ENCODE measurements at places on chromosomes 7 and 10.

DNA sequence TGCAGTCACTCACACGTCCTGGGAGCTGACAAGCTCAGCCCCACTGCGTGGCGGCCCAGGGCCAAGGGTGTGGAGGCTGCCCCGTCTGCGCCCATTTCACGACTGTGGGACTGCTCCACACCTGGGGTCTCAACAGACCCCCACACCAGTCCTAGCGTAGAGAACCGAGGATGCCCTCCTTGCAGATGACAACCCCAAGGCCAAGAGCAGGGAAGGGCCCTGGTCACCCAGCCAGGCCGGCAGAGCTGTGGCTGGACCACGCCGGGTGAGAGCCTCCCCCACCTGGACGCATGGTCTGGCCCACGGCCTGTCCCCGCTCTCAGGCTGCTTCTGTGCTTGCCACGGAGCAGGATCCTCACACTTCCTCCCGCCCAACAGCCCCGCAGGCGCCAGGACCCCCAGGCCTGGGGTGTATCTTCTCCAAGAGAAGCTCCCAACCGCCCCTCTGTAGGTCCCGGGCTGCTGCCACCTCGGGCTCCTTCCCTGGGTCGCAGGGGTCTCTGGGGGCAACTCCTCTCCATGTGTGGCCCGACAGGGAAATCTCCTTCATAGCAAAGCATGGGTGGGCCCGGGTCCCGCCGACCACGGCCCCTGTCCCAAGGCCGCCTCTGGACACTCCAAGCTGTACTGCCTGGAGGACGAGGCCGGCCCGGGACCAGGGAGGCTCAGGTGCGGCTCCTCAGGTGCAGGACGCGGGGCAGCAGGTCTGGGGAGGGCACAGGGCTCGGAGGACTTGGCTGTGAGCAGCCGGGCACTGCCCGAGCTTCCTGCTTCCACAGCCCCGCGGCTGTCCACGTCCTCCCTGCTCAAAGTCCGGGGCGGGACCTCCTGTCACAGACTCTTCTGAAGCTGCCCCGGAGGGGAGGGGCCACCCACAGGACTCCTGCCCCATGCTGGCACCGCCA, 88.8 kb downstream of the FOXL3 start:
- DNase-seq = no peak

DNA sequence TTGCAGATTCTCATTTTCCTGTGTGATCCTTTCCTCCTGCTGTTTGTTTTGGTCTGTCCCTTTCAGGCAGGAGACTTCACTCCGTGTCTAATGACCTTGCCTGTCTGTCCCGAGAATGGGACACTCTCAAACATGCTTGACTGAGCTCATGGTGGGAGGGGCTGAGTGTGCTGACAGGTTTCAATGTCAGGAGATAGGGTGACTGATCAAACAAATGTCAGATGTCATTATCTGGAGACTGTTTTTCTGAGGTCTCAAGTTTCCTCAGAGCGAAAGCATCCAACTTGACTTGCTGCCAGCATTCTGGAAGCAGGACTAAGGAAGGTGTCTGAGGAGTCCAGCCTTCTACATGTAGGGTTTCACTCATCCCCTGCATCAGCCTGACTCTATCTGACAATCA, 228.8 kb upstream of the KIAA1217 start:
- DNase-seq = peak; percentile 32

GRCh38 chr7:31794851-31795344, 107.9 kb downstream of the PPP1R17 start:
- DNase-seq = no peak

DNA sequence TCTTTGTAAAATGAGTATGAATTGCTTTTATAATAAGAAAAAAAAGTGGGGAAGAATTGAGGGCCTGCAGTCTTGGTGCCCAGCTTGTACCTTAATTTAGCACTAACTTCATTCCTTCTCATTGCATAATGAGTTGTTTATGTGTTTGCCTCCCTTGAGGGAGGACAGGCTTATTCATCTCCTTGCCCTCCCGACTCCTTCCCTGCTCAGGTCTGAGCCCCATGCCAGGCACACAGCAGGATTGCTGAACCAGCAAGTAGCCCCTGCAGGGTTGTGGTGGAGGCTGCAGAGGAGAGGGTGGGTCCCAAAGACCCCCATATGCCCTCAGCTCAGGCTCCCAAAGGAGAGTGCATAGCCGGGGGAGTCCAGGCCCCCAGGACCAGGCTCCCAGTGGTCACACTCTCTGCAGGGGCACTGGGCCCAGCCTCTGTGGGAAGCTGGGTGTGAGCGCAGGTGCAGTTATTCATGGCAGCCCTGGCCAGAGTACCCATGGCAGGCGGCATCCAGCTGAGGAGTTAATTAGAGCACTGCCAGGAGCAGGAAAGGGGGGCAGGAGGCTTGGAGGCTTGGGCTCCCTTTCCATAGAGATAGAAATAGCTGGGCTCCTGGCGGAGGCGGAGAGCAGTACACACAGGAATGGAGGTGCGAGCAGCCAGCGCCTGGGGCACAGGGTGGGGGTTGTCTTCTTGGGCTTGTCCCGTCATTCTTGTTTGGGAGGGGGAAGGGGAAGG, 28.2 kb upstream of the GOLGA7B start:
- no peak for DNase-seq

GRCh38 chr10:35540296-35541164, 64.6 kb upstream of the GJD4 start:
- DNase-seq = no peak

DNA sequence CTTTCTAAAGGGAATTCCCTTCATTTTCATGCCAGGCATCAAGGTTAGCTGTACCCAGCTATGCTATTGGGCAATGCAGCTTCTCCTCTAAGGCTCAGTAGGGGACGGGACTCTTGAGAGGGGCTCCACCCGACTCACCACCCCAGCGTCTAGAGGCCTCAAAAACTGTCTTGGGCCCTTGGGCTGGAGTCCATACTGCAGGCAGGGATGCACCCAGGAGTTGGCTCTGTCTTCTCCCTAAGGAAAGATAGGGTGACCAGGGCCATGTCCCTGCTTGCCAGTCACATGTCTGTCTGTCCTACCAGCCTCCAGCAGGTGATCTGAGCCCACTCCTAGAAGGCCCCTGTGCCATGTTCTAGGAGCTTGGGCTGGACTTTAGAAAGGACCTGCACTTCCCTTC, 1.2 kb downstream of the OPN4 start:
- no peak for DNase-seq

GRCh38 chr10:27687743-27688142, 57.9 kb downstream of the MKX start:
- no peak for DNase-seq

- DNase-seq = peak; percentile 49
These were observed 28.5 kb downstream of the RET start for GRCh38 chr10:43105102-43105955.

GRCh38 chr7:32228601-32229000, 158.4 kb upstream of the PDE1C start:
- DNase-seq = no peak

- no peak for DNase-seq
These were observed 49.7 kb downstream of the ADD3 start for GRCh38 chr10:110057456-110057855.

DNA sequence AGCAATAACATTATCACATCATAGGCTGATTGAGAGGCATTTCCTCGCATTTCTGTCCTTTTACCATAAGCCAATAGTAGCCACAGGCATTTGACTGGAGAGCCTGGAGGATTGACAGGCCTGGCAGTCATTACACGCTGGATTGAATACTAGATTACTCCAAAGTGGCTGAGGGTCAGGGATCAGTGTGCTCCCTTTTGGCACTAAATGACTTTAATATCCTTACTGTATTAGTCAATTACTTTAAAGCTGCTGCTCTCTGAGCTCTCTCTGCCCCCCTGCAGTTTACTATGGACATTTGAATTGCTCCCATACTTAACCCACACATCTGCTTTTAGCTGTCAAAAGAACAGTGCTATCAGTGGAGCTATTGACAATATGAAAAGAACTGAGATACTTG, 302.0 kb downstream of the TFEC start:
- DNase-seq = no peak

DNA sequence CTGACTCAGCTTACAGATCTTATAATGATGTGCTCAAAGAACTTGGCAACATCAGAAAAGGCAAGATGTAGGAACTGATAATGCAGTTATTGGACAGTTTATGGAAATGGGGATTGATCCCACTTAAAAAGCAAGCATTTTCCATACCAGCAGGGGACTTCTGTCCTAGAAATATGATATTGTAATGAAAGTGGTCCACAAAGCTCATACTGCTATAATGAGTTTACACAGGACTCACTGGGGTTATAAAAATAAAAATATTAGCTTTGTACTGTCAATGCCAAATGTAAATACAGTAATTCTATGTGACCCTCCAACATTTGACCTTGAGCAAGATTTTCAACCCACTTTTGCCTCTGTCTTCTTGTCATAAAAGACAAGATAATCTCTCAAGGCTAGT, 145.5 kb upstream of the SEM1 start:
- DNase-seq = no peak

DNA sequence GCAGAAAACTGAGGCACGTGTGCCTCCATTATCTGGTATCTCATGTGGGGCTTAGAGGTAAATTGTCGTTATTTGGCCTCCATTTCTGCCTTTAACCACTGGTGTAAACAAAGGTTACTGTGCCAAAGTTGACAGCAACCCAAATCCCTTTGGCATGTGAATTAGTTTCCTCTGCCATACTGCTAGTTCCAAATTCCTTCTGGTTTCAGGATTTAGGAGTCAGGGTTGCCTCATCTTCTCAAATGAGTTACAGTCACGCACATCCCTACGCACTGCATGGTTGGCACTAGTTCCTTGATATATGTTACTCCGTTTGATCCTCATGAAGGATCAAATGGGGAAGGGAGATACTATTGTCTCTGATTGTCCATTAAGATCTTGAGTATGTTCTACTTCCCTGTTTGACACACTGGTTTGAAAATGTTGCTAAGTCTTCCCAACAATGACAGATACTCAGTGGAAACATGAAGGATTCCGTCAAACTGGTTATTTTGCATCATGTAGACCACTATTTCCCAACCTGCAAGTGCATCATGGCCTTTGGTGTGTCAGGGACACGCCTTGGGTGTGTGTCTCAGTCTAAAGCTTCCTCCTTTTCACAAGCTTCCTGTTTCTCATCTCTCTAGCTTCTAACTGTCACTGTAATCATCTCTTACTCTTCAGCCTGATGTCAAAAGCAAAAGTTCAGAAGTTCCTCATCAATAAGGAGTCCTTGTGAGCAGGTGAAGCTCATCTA, at the start of gene LIPN:
Gene LIPN, plus strand, starts transcription at position 655 of the 736 bp plus-strand sequence. CDS start 1,386 bp downstream, outside the sequence.
- no peak for DNase-seq

DNA sequence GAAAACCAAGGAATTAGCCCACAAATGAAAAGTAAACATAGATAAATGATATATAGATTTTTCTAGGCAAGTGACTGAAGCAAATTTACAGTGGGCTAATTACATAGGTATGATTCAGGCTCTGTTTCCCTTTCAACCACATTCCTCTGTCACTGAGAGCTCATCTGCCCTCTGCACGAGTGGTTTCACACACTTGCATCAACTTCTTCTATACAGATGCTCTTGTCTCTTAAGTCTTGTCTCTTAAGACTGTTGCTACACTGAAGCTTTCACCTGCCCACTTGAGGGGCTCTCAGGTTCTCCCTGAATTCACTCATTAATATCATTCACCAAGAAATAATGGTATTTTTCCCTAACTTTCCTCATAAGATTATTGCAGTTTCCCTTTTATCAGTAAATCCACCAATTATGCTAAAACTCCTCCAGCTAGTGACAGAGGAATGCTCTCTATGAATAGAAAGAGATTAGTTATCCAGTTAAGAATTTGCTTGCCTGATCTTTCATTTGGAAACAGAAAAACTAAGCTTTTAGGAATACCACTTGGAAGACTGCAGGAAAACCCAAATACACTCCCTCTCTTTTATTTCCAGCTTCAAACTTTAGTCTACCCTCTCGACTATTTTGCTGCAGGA, 95.7 kb downstream of the ELAPOR2 start:
- DNase-seq = peak; percentile 22

DNA sequence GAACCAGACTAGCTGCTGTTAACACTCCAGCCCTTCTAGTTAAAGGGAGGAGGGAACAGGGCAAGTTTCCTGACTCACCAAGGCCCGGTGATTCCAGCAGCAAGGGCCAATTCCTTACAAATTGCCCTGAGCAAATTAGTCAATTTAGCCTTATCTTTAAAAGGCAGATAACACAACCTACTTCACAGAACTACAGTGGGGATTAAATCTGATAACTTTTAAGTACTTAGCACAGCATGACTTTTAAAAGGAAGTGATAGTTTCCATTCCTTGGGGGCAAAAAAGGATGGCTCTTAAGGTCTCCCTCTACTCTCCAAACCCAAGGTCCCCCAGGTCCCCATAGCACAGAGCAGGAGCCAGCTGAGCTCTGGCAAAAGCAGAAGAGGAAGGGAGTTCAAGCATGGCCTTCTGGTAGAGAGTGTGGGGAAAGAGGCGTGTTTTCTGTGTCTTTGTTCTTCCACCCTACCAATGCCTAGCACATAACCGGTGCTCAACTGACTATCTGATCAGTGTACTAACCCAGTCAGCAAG, 4.0 kb downstream of the CDCA7L start:
- DNase-seq = peak; percentile 7

DNA sequence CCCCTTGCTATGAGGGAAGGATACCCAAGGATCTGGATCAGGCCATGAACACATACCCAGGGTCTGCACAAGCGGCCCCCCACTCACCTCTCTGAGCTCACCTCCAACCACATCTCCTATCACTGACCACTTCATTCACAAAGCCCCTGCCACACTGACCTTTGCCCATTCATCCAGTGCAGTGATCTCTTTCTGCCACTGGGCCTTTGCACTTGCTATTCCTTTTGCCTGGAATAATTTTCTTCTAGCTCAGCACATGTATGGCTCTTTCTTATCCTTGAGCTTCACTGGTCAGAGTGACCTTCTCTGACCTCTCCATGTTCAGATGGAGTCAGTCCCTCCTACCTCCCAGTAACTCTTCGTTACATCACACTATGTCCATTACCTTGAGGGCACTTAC, 48.3 kb downstream of the ADRA2A start:
- DNase-seq = no peak

GRCh38 chr10:13470270-13470669, 58.5 kb downstream of the BEND7 start:
- no peak for DNase-seq

- DNase-seq = no peak
These were observed 137.3 kb downstream of the HECW1 start for GRCh38 chr7:43249823-43250145.

DNA sequence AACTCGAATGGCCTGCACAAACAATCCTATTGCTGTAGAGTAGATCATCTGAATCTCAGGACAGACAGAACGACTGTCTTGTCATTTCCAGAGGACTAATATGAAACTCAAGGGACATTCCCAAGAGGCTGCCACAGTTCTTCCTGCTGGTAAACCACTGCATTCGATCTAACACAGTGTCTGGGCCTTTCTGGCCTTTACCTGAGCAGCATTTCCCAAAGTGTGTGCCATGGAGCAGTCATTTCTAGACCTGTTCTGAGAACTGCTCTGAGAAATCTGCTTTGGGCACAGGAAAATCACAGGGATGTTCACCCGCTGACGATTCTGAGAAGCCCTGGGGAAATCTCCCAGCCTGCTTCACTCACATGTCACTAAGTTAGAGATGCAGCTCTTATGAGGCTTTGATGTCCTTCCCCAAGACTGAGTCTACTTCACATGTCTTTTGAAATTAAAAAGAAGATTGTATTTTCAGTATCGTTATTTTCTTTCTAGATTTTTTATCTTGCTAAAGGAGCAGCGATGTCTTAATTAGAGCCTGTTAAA, 18.4 kb downstream of the GPNMB start:
- DNase-seq = no peak

- DNase-seq = no peak
These were observed 192.6 kb upstream of the CXCL12 start for GRCh38 chr10:44577533-44577932.
